ENCODE measurements at places on chromosomes 5 and 9.

DNA sequence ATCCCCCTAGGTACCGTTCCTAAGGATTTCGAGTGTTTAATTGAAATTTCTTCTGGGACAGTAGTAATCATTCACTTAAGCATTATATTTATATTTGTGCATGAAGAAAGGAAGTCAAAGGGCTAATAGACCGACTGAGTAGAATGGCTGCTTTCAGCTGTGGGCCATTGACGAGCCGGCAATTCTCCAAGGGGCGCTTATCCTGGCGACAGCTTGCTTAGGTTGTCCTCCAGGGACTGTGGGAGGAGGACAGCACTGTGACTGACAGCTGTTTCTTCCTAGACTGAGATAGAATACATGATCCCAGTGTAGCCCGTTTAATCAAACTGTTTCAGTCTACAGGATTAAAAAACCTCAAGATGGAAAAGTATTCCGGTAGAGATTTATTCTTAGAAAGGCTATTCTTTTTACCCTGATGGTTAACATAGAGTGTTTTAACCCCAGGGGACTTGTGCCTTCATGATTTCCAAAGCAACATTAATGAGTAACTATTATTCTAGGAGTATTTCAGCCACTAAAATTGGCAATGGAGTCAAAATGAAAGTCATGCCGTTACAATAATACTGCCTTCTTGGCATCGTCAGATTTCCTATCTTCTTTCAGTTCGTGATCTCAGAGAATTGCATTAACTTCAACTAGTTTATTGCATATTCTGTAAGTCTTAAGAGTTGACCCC is 943.1 kb upstream of the WWC1 start:
- DNase-seq: no peak

- DNase-seq: no peak
Observed at GRCh38 chr9:101226803-101227202, 158.0 kb downstream of the BAAT start.

- no peak for DNase-seq
Observed at GRCh38 chr5:52690236-52690768, 97.4 kb upstream of the ITGA1 start.

GRCh38 chr5:132500931-132501628 is 10.5 kb upstream of the IRF1 start:
- DNase-seq: peak; percentile 59

GRCh38 chr5:43895876-43896275 is 292.9 kb downstream of the NNT start:
- DNase-seq: no peak

DNA sequence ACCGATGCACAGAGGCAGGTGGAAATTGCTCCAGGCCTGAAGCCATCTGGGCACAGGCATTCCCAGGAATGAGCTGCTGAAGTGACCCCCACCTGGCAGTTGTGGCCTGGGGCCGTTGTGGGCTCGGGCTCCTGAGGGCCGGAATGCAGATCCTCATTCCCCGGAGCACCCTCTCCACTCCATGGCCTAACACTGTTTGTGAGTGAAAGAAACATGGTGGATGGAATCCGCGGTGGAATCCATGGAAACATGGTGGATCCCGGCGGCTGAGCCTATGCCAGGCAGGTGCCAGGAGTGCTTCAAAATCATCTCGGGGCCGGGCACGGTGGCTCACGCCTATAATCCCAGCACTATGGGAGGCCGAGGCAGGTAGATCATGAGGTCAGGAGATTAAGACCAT is 3.6 kb upstream of the SARDH start:
- DNase-seq: no peak

GRCh38 chr9:3541206-3541605 is 15.4 kb upstream of the RFX3 start:
- no peak for DNase-seq

DNA sequence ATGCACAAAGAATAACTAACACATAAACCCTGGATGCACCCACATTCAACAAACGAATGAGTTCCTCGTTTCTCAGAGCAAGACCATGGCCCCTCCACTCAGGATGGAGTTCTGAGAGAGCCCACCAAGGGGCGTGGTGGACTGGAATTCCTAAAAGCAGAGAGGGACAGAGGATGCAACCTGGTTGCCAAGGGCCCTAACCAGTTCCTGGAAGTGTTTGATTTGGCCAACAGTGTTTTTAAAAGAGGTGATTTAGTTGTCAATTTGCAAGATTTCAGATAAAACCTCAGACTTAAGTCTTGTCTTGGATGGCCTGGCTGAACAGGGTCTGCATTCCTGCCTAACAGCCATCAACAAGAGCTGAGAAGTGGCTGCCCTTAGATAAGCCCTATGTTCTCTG is 34.4 kb downstream of the GLRA1 start:
- no peak for DNase-seq

DNA sequence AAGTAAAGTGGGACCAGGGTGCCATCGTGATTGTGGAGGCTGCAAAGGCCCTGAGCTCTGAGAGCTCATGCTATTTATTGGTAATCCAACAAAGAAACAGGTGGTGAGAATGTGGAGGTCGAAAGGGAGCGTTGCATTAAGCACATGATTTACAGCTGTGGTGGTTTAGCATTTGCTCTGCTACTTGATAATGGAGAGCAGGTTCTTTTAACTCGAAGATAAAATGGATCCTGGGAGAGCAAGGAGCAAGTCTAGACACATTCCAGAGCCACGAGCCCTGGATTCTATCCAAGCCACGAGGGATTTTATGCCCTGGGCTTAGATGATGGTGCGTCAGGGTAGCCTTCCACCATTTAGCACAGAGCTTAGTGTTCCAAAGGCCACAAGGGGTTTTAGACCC is 1710.1 kb upstream of the CDH9 start:
- no peak for DNase-seq

DNA sequence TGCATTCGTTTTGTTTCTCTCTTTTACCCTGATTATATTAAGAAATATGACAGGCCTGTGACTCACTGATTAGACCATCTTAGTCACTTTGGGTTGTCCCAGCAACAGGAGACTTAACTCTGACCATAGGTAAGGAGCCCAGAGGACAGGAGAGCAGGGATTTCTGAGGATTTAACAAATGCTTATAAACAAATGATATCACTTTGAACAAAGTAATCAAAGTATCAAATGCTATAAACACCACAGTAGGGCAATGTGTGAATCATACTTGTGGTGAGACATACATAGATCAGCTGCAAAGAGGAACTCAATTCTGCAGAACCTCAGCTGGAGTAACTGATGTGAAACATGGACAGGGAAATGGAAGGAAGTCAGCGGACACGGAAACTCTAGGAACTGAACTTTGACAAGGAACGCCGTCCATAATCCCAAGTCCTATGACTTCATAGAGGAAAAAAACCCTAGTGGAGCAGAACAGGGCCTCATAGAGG is 190.6 kb upstream of the MSX2 start:
- DNase-seq: no peak

GRCh38 chr9:4855841-4856240 is 63.1 kb downstream of the RCL1 start:
- no peak for DNase-seq

- DNase-seq: no peak
Observed at GRCh38 chr9:83665580-83666200, 42.1 kb downstream of the UBQLN1 start.

DNA sequence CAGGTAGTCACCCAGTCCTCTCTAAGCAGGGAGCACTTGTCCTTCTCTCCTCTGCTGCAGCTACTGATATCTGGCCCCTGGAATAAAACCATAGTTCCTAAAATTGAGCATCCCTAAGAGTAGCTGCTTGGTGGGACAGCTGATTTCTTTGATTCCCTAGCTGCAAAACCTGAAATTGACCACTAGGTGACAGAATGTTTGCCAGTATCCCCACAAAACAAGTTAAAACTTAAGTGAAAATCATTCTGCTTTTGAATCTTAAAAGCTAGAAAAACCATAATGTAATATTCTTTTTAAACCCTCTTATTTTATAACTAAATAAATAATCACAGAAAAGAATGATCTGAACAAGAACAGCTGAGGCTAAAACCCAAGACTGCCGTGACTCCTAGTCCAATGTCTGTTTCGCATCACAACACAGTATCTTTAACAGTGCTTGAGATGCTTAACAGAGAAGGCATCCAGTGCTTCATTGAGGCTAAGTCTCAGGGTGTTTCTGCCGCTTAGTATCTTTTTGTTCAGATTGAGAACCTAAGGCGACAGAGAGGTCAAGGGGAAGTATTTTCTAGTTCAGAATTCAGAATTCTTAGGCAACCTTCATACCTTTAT is 24.4 kb upstream of the TAL2 start:
- DNase-seq: no peak

- no peak for DNase-seq
Observed at GRCh38 chr5:132763181-132764036, 13.6 kb downstream of the SEPTIN8 start.

GRCh38 chr5:95627971-95628810 is 8.3 kb downstream of the GPR150 start:
- DNase-seq: no peak

DNA sequence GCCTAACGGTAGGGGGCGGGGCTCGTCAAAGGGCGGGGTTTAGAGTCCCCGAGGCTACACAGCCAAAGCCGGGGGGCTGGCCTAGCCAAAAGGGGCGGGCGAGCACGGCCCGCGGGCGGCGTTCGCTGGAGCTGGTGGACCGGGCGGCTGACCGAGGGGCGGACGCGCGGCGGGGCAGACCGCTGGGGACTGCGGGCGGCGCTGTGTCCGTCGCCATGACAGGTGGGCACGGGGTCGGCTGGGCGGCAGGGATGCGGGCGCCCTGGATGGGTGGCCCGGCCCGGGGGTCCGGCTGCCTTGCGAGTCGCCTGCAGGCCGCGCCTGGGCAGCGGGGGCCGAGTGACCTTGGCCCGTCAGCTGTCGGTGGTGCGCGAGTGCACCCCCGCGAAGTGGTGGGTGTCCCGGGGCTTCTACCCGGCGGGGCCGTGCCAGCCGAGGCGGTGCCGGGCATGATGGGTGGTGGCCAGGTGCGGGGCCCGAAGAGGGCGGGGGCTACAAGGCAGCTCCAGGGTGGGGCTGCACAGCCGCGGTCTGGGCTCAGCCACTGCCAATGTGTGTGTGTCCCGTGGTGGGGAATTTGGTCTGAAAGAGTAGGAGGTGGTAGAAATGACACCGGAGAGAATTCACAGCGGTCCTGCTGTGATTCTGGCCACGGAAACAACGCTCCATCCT is at the start of gene CARD19:
CARD19 (plus strand) TSS at position 87 of the 672 bp plus-strand sequence; CDS start at position 216, 129 bp downstream.
- DNase-seq: no peak

DNA sequence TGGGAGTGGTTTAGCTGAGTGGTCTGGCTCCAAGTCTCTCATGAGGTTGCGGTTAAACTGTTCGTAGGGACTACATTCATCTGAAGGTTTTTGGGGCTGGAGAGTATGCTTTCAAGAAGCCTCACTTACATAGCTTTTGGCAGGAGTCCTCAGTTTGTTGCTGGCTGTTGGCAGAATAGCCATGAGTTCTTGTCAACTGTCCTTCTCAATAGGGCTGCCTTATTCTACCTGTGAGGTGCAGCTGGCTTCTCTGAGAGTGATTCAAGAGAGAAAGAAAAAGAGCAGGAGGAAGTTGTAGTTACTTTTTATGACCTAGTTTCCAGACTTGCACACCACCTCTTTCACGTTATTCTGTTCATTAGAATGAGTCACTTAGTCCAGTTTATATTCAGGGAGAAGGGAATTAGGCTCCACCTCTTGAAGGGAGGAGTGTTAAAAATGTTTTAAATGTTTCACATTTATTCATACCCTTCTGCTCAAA is 33.2 kb downstream of the YTHDC2 start:
- DNase-seq: no peak

GRCh38 chr5:149616727-149617285 is 35.5 kb downstream of the ARHGEF37 start:
- no peak for DNase-seq

- DNase-seq: no peak
Observed at GRCh38 chr9:92122061-92122460, 6.8 kb upstream of the SPTLC1 start.

DNA sequence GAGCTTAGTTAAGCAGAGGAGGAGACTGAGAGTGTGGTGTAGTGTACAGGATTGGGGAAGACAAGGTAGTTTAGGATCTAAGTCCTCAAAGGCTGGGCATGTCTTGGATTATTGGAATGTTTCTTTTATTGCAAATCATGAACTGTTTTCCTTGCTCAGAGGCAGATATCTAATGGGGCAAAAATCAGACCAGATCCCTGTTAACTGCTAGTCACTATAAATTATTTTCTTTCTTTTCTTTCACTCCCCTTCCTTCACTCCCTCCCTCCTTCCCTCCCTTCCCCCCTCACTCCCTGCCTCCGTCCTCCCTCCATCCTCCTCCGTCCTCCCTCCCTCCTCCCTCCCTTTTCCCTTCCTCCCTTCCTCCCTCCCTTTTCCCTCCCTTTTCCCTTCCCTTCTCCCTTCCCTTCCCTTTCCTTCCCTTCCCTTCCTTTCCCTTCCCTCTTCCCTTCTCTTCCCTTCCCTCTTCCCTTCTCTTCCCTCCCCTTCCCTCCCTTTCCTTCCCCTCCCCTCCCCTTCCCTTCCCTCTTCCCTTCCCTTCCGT is 117.9 kb downstream of the WDR70 start:
- DNase-seq: no peak

DNA sequence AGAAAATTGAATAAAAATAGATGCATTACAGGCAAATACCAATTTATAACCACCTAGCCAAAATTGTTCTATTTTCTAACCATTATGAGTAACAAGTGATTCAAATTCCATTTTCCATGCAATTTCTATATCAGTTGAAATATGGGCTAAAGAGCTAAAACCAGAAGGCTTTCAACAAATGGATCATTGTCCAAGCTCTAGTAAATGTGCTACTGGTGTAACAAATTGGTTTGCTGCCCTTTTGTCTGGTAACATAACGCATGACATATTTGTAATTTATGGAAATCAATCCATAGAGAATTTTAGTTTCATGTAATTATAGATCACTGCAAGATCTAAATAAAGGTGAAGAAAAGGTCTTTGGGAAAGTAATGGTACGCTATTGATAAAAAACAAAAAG is 708.0 kb upstream of the GRAMD2B start:
- no peak for DNase-seq

DNA sequence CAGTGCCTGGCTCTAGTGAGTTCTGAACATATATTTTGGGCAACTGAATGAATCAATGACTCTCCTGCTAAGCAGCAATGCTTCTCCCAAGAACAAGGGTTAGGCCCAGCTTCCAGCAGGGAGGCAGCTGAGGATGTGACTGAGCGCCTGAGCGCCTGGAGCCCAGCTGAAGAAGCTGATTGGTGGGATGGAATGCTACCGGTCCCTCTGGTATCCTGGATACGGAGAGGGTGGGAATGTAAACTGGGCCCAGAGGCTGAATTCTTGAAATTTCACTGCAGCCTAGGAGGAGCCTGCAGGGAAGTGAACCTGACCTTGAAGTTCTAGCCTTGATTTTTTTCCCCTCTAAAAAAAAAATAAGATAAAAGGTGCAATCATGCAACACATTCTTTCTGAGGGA is 43.2 kb downstream of the WWC1 start:
- DNase-seq: no peak

- DNase-seq: no peak
Observed at GRCh38 chr9:70457235-70457634, 42.8 kb upstream of the KLF9 start.

DNA sequence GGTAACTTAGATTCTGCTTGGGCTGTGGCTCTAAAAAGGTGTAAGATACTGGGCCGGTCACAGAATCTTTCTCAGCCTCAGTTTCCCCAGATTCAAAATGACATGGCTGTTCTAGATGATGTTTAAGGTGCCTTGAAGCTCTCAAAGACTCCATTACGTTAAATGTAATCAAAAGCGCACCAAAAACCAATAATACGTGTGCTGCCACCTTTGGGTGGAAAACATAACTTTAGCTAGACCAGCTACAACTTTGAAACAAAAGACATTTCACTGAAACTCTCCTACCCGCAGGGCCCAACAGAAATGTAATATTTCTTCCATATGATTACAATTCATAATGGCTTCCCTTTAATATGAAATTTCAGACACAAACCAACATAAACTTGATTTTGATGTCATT is 35.0 kb upstream of the PCSK5 start:
- no peak for DNase-seq

Measured in stimulated activated CD4-positive, alpha-beta T cell treated with anti-CD3 and anti-CD28 coated beads, Interleukin-12 subunit alpha, Interleukin-12 subunit beta, amount 100 ng/mL, for 24 hours (primary cell).